ENCODE measurements at places on chromosomes 6 and 20.

GRCh38 chr20:49310705-49311104 lies 32.8 kb upstream of the ZNFX1 start:
- no peak for DNase-seq

DNA sequence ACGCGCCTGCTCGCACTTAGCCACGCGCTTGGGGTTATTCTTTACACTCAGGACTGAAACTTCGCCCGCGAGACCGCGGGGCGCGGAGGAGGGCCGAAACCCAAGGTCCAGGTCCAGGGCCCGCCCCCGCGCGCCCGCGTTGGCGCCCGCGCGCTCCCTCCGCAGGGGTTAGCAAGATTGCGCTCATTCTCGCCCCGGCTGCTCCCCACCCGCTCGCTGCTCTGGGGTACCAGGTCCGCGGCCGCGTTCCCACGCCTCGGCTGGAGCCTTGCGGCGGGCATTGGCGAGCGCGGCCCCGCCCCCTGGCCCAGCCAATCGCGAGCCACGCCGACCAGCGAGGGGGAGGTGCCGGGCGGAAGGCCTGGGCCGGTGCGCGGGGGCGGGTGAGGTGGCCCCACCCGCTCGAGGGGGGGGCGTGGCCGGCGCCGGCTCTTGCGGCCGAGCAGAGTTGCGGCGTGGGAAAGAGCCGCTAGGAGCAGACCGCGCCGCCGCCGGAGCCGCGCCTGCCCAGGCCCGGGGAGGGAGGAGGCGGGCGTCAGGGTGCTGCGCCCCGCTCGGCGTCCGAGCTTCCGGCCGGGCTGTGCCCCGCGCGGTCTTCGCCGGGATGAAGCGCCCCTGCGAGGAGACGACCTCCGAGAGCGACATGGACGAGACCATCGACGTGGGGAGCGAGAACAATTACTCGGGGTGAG lies at the start of gene HEY2:
TSS of gene HEY2 (plus strand) at position 460 of the 692 bp plus-strand sequence. CDS start at position 605, 145 bp downstream.
- DNase-seq: peak; percentile 74

GRCh38 chr20:32505723-32506473 lies 79.2 kb downstream of the NOL4L start:
- DNase-seq: no peak

DNA sequence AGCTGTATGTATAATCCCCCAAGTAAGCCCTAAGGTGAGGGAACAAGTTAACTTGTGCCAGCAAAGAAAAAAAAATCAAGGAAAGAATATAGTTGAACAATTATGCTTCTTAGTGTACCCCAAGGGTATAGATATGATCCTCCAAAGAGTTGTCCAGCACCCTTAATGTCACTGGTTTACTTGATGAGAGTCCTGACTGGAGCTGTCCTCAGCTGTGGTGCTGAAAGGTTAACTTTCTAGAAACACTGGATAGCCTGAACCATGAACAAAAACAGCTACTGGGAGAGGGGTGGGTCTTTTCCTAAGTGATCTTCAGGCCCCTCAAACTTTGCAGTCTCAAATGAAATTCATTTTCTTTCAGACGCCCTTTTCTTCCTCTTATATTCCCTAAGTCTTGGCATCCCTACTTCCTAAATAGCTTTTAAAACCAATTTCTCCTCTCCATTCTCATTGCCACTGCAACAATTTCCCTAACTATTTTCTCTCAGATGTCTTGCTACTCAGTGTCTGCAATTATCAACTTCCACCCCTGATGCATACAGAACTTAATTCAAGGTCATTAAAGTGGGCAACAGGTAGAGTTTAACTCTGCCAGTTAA lies 83.5 kb upstream of the PROKR2 start:
- DNase-seq: no peak

DNA sequence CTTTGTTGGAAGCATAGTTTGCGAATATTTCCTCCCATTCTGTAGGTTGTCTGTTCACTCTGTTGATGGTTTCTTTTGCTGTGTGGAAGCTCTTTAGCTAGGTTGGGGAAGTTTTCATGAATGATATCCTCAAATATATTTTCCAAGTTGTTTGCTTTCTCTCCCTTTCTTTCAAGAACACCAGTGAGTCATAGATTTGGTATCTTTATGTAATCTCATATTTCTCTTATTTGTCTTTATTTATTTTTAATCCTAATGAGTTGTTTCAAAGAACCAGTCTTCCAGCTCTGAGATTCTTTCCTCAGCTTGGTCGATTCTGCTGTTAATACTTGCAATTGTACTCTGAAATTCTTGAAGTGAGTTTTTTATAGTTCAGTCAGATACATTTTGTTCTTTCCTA lies 628.0 kb upstream of the ID4 start:
- no peak for DNase-seq

GRCh38 chr6:163444077-163444476 lies 29.6 kb downstream of the QKI start:
- no peak for DNase-seq

All from activated CD8-positive, alpha-beta memory T cell treated with anti-CD3 and anti-CD28 coated beads for 1 hour (primary cell).